Suppressor macrophage treated with lipopolysaccharide for 1 hour (primary cell): ENCODE measurements at places on chromosomes 5 and 9.

DNA sequence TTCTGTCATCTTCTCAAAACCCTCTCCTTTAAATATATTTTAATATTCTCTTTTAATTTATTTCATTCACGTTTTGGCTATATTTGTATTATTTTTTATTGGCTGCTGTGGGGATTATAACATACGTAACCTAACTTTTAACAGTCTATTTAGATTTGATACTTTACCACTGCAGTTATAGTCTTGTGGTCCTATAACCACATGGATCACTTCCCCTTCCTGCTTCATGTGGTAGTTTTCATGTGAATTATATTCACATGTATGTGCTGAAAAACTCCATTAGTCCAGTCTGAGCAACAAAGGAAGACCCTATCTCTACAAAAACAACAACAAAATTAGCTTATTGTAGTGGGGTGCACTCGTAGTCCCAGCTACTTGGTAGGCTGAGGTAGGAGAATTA lies 34.3 kb downstream of the CENPP start:
- DNase-seq, result peak; percentile 26

DNA sequence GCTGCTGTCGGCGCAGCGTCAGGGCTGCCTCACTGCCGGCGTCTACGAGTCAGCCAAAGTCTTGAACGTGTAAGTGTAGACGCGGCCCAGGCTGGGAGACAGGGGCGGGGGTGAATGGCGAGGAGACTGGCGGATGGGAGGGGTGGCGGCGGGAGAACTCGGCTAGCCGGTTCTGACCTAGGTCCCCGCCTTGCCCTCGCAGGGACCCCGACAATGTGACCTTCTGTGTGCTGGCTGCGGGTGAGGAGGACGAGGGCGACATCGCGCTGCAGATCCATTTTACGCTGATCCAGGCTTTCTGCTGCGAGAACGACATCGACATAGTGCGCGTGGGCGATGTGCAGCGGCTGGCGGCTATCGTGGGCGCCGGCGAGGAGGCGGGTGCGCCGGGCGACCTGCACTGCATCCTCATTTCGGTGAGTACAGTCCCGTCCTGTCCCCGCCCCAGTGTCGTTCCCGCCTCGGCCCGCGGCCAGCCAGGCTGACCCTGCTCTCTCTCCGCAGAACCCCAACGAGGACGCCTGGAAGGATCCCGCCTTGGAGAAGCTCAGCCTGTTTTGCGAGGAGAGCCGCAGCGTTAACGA lies 745 bp downstream of the GADD45G start:
- DNase-seq, result peak; percentile 78

GRCh38 chr5:180982008-180982741 lies 6.5 kb upstream of the BTNL3 start:
- DNase-seq, result no peak

DNA sequence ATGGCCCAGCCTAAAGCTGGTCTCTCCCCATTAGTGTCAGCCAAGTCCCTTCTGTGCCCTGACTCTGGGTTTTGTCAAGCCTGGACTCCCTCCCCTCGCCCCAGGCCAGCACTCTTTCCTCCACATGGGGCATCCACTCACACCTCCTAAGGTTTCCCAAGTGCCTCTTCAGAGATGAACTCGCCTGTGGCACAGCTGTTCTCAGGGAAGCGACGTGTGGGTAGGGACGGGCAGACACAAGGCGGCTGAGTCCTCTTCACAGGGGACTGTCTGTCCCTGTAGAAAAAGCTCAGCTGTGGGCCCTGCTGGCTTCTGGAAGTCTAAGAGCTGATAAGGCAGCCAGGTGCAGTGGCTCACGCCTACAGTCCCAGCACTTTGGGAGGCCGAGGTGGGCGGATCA lies 78.5 kb downstream of the CACNA1B start:
- DNase-seq, result no peak

- DNase-seq, result peak; percentile 21
These were observed 10.7 kb downstream of the RPL26L1 start for GRCh38 chr5:172969921-172970320.

DNA sequence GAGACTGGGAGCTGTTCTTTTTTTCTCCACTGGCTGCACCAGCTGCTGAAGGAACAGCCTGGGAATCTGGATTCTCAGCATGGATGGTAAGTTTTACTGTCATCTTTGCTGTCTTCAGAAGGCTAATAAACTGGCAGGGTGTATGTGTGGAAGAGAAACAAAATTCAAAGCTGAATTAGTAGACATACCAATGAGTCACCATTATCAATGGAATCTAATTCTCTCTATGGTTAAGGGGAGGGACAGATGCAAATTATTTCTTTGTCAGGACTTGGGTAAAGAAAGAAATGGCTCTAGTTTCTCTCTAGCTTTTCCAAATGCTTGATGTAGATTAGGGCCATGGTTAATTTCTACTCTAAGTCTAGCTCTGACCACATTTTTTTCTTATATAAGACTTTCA lies 154.2 kb downstream of the MPDZ start:
- DNase-seq, result no peak

GRCh38 chr9:131734165-131734610 lies 5.7 kb downstream of the RAPGEF1 start:
- DNase-seq, result peak; percentile 89
